Omental fat pad (tissue), 4 donors: ENCODE measurements at places on chromosomes 11 and 22.

DNA sequence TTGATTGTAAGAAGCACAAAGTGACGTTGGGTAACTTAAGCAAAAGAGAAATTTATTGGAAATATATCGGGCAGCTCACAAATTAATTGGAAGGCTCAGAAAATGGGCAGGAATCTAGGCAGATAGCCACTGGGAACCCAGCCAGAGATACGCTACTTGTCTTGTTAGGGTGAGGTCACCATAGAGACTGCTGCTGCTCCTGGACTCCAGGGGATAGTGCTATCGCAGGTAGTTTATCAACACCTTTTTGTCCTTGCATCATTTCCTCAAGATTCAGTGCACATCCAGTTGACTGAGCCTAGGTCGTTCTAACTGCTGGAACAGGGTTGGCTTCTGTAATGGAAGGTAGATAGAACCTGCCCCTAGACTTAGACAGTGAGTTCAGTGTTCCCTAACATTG, 19.6 kb downstream of the AMOTL1 start:
- no peak for DNase-seq

- DNase-seq: no peak
Observed at GRCh38 chr22:50678651-50679521, 6.3 kb downstream of the SHANK3 start.

DNA sequence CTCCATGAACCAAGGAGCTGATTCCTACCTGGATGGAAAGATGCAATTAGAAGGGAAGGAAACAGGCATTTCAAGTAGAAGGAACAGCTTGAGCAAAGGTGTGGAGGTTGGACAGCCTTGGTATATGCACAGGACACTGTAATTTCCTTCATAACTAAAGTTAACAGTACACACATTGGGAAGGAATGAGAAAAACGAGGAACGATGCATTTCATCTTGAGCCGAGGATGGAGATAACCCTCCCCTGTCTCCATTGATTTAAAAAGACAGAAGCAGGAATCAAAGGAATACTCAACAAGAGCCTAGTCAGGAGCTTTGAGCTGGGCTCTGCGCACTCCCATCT, 2.3 kb upstream of the PRG2 start:
- DNase-seq: no peak

- DNase-seq: no peak
Observed at GRCh38 chr11:84660257-84660977, 966.7 kb downstream of the DLG2 start.

DNA sequence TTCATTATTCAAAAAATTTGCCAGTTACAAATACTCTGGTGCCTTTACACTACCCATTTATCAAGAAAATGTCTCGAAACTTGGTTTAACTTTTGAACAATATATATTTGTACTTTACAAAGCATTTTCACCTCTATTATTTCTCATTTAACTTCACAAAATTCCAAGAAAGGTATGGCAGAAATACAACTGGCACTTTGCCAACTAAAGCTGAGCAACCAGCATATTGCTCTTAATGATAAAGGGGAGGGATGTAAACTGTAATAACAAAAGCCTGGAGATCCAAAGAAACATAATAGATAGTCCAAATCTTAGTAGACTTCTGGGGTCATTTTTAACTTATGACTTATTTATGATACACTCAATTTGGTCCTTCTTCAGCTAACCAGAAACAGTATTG, 7.7 kb downstream of the PITPNB start:
- no peak for DNase-seq

DNA sequence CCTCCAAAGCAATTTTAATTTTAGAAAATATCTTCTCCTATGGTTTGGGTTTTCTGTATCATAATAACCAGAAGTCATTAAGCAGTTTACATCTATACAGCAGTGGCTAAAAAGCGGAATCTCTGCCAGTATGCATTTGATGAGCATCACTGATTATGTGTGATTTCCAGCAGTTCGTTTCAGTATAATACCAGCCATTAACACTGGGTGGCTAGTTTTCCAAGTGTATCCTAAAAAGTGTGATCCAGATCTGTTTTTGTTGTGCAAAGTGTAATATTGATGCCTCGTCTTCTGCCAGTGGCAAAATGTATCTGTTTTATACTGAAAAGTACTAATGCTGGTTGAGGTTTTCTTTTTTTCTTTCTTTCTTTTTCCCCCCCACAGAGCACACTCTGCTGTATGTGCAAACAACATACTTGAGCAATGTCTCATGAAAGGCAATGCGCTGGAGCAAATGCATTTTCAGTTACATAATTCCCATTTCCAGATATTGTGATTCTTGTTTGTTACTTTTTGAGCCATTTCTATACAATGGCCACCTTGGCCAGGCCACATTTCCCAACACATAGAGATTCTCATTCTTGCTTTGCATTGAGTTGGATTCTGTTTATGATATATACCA, 64.2 kb downstream of the SLC36A4 start:
- DNase-seq: no peak

GRCh38 chr11:1514336-1515061, 27.9 kb upstream of the MOB2 start:
- no peak for DNase-seq

GRCh38 chr11:135002236-135002635, 590.2 kb upstream of the B3GAT1 start:
- DNase-seq: no peak

DNA sequence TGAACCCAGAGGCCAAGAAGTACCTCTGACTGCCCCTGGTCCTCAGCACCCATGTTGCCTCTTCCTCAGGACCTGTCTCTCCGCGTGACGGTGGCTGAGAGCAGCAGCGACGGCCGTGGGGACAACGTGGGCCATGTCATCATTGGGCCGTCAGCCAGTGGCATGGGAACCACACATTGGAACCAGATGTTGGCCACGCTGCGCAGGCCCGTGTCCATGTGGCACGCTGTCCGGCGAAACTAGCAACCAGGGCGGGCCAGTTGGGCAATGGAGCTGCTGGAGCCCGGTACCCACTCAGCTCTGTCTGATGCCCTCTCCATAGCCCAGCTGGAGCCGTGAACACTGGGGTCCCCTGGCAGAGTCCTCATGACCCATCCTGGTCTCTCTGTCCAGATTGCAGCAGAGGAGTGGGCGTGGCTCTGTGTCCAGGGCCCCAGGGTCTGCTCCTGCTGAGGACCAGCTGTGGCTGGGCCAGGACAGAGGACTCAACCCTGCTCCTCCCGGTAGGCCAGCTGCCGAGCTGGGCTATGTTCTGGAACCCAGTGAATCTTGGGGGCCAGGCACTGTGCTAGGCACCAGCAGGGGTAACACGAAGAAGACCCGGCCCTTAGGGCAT, 8.0 kb upstream of the RHOD start:
- DNase-seq: no peak

- no peak for DNase-seq
Observed at GRCh38 chr11:33825854-33826560, 51.7 kb upstream of the FBXO3 start.

DNA sequence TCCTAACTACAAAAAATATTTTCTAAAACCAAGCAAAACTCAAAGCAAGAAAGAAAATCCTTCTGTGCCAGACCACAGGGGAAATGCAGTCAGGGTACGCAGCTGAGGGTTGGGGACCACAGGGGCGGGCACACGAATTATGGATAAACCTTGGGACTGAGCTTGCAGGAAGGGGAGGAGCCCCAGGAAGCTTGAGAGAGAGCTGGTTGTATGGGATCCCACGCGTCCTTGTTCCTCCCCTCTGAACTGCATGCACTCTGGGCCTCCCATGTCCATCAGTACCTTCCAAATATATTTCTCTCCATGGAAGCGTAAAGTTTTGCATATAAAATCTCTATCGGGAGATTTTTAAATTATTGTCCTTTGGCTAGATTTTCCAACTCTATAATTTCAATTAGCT, 673.4 kb downstream of the TBC1D22A start:
- no peak for DNase-seq

DNA sequence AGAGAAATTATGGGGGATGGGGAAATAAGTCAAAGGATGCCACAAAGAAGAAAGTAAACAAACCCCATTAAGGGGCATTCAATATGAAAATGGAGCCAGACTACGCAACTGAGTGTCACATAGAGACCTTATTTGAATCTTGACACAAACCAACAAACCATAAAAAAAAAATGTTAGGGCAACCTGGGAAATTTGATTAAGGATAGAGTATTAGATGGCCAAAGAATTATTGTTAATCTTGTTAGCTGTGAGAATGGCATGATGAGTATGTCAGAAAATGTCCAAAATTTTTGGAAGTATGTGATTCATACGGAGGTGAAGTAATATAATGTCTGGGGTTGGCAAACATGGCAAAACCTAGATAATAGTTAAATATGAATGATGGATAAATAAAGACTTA, 322.1 kb upstream of the MPPED2 start:
- DNase-seq: no peak

GRCh38 chr11:69443968-69444364, 37.5 kb upstream of the LINC01488 start:
- no peak for DNase-seq
